ENCODE measurements at places on chromosomes 2 and 18.

DNA sequence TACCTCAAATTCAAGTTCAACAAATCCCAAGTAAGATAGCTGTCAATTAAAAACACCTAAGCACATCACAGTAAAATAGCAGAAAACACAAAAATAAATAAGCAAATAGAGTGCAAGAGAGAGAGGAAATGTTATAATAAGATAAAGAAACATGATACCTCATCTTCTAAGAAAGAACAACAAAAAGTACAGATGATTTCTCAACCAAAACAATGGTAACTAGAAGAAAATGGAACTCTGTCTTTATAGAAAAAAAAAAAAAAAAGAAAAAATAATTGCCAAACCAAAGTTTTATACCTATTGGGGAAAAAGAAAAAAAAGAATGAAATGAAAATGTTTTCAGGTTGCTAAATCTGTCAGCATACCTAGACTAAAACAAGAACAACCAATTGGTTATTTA lies 1253.5 kb upstream of the CDH2 start:
- H3K4me1 ChIP-seq, result no peaks in the 10 kb centered on the region
- no peak overlapping the region for H3K4me3 ChIP-seq
- no peak for DNase-seq
- H3K27ac ChIP-seq, result no peak overlapping the region

GRCh38 chr2:201149064-201149820 lies 33.3 kb downstream of the CFLAR start:
- H3K27ac ChIP-seq, result peak overlapping the region; percentile 81
- peaks cover 63% of the 10 kb centered on the region for H3K36me3 ChIP-seq
- H3K4me1 ChIP-seq, result peaks cover 39% of the 10 kb centered on the region

DNA sequence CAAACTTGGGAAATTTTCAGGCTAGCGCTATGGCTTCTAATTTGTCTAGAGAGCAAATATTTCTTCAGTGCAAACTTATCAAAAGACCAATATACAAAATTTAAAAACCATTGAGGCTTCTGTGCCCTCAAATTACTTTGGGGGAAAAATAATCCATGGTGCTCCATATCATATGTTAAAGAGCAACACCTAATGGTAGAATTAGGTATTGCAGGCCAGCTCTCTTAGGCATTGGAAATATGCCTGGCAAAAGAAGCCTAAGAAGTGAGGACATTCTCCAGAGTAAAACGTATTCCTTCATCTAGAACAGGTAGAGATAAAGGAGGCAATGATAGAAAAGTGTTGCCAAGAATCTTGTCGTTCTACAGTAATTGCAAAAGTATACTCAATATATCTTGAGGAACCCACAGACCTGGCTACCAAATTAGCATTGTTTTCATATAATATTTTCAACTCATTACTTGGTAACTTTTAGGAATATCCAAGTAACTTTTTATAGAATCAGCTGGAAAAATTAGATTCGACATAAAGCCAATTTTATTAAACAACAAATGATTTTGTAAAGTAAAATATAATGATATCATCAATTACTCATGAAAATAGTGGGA lies 401.1 kb downstream of the BCL11A start:
- no peak overlapping the region for H3K4me3 ChIP-seq
- no peaks in the 10 kb centered on the region for H3K36me3 ChIP-seq
- DNase-seq, result no peak

DNA sequence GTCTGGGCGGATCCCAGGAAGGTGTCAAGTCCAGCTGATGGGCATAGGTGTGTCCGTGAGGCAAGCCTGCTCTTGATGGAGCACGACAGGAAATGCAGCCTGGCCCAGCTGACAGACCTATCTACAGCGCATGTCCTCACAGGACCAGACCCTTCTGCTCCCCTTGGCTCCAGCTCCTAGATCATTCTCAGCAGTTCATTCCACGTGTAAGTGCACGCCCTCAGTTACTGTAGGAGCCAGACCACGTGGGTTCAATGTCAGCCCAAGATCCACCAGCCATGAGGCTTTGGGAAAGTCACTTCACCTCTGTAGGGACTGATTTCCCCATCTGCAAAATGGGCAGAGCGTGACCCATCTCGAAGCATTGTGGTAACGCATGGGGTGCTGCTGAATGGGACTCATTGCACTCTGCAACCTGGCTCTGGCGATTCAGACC lies 47.8 kb downstream of the TMEM17 start:
- no peak for DNase-seq
- peaks cover 9% of the 10 kb centered on the region for H3K27me3 ChIP-seq
- no peak overlapping the region for H3K4me3 ChIP-seq
- no peak overlapping the region for H3K27ac ChIP-seq

DNA sequence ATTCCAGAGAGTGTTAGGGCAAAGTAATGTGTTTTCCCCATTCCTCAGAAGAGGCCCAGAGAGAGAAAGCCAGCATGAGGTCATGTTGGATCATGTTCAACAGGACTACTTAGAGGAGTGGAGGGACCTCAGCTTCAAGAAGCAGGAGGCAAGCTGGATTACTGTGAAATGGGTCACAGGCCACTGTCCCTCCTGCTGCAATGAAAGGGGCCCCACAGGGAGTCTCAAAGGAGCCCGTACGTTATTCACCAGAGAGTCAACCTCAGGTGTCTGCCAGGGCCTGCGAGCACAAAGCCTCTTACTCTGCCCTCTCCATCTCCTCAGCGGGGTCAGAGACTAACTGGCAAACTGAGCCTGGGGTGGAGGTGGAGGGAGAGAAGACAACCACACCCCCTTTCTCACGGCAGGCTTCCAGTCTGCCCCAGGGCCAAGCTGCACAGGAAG lies 27.2 kb upstream of the ACYP2 start:
- H3K27me3 ChIP-seq, result no peaks in the 10 kb centered on the region
- H3K27ac ChIP-seq, result no peak overlapping the region
- no peaks in the 10 kb centered on the region for H3K36me3 ChIP-seq
- H3K4me3 ChIP-seq, result no peak overlapping the region

GRCh38 chr2:130307850-130308249 lies 34.8 kb upstream of the IMP4 start:
- peaks cover 2% of the 10 kb centered on the region for H3K4me1 ChIP-seq
- peaks cover 18% of the 10 kb centered on the region for H3K27me3 ChIP-seq
- no peaks in the 10 kb centered on the region for H3K36me3 ChIP-seq

DNA sequence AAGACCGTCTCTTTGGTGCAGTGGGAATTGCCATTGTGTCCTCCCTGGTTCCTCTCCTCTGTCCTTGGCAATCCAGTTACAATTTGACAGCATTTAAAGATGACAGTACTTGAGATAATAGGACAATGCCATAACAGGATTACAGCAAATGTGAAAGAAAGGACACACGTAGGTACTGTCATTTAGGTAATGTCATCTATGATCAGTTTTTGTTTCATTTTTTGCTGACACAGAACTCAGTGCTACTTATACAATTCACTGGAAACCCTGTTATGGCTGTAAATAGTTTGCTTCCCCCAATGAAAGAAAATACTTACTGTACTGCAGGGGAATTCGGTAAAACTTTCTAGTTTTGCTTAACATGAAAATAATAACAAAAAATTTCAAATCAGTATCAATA lies 65.2 kb downstream of the BCL11A start:
- peaks cover 62% of the 10 kb centered on the region for H3K4me1 ChIP-seq
- H3K27me3 ChIP-seq, result no peaks in the 10 kb centered on the region
- DNase-seq, result no peak
- peaks cover 41% of the 10 kb centered on the region for H3K36me3 ChIP-seq

DNA sequence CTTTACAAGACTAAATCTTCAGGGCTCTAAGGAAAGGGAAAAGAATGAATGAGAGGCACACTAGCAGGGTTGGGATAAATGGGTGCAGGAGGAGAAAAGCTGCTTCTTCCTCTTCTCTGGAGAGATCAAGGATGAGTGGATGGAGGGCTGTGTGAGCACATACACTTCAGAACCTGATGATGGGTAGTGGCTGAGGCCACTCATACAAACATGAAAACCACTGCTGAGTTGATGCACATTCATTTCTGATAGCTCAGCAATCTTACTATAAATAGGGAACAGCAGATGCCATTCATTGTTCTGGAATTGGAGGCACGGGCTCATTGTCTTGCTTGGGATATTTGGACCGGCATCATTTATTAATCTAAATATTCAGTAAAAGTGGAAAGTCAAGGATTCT lies 152.4 kb upstream of the KCTD1 start:
- no peaks in the 10 kb centered on the region for H3K36me3 ChIP-seq
- no peak for DNase-seq
- no peak overlapping the region for H3K27ac ChIP-seq
- no peaks in the 10 kb centered on the region for H3K27me3 ChIP-seq

GRCh38 chr2:209525834-209526281 lies 102.0 kb downstream of the MAP2 start:
- H3K36me3 ChIP-seq, result no peaks in the 10 kb centered on the region
- no peak for DNase-seq
- H3K4me1 ChIP-seq, result peaks cover 38% of the 10 kb centered on the region
- H3K4me3 ChIP-seq, result peak overlapping the region; percentile 73
- peak overlapping the region; percentile 79 for H3K27ac ChIP-seq
- H3K27me3 ChIP-seq, result no peaks in the 10 kb centered on the region

DNA sequence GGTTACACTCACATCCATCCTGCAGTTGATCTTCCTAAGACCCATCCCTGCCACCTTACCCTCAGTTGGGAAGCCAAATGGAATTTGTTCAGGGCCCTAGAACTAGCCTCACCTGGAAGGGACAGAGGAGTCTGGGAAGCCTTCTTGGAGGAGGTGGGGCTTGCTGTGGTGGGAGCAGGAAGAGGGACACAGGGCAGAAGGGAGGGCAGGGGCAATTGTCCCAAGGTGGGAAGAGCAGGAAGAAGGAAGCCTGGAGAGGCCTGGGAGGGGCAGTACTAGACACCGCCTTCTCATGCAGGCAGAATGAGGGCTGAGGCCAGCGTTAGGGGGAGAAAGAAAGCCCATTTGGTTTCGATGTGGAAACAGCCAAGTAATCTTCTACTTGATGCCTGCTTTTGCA lies 34.1 kb upstream of the ASPRV1 start:
- H3K36me3 ChIP-seq, result peaks cover 33% of the 10 kb centered on the region
- DNase-seq, result no peak

DNA sequence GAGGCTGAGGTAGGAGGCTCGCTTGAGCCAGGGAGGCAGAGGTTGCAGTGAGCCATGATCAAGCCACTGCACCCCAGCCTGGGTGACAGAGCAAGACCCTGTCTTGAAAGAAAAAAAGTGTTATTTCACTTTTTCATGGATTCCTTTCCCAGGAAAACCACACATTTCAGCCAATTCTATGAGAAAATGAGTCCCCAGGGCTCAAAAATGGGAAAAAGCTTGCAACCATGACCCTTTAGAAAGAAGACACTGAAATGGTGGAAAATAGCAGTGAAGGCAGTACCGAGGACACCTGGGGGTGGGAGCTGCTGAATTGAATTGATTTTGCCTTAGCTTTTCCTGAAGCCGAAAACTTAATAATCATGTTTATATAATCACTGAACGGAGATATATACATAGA lies 284.2 kb upstream of the HDAC4 start:
- H3K36me3 ChIP-seq, result no peaks in the 10 kb centered on the region
- H3K27me3 ChIP-seq, result peaks cover 52% of the 10 kb centered on the region
- no peaks in the 10 kb centered on the region for H3K4me1 ChIP-seq
- no peak for DNase-seq
- no peak overlapping the region for H3K4me3 ChIP-seq
- no peak overlapping the region for H3K27ac ChIP-seq

GRCh38 chr18:66575263-66575662 lies 28.6 kb downstream of the CDH19 start:
- H3K27me3 ChIP-seq, result no peaks in the 10 kb centered on the region
- no peaks in the 10 kb centered on the region for H3K4me1 ChIP-seq
- H3K27ac ChIP-seq, result no peak overlapping the region
- H3K36me3 ChIP-seq, result no peaks in the 10 kb centered on the region

GRCh38 chr2:120641366-120641771 lies 94.3 kb upstream of the GLI2 start:
- no peak overlapping the region for H3K27ac ChIP-seq
- DNase-seq, result no peak
- no peak overlapping the region for H3K4me3 ChIP-seq
- peaks cover 7% of the 10 kb centered on the region for H3K27me3 ChIP-seq
- no peaks in the 10 kb centered on the region for H3K4me1 ChIP-seq

DNA sequence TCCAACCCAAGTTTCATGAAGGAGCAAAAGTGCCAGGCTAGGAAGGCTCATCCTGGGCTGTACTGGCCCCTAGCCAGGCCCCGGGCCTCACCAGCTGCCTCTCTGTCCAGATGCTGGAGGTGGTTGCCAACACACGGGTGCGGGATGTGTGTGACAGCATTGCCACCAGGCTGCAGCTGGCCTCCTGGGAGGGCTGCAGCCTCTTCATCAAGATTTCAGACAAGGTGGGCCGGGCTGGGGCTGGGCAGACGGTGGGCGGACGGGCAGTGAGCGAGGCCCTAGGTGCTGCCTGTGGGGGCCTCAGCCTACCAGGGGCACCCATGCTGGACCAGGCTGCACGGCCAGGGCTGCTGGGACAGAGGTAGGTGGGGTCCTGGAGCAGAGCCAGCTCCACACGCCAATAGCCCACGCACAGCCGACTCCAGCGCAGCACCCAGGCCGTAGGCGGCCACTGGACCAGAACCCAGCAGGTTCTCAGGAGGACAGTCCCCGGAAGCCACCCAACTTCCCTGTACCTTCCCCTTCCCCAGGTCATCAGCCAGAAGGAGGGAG lies 11.8 kb upstream of the GPR17 start:
- H3K36me3 ChIP-seq, result peaks cover 4% of the 10 kb centered on the region
- H3K4me1 ChIP-seq, result peaks cover 100% of the 10 kb centered on the region
- peak; percentile 51 for DNase-seq
- H3K27me3 ChIP-seq, result no peaks in the 10 kb centered on the region
- peak overlapping the region; percentile 83 for H3K4me3 ChIP-seq

DNA sequence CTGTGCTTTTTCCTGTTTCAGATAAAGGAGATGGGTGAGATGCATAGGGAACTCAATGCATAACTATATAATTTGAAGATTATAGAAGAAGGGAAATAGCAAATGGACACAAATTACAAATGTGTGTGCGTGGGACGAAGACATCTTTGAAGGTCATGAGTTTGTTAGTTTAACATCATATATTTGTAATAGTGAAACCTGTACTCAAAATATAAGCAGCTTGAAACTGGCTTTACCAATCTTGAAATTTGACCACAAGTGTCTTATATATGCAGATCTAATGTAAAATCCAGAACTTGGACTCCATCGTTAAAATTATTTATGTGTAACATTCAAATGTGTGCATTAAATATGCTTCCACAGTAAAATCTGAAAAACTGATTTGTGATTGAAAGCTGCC lies 16.4 kb upstream of the MSH2 start:
- no peak overlapping the region for H3K4me3 ChIP-seq
- H3K4me1 ChIP-seq, result no peaks in the 10 kb centered on the region
- H3K27me3 ChIP-seq, result peaks cover 13% of the 10 kb centered on the region
- no peak overlapping the region for H3K27ac ChIP-seq
- no peaks in the 10 kb centered on the region for H3K36me3 ChIP-seq

DNA sequence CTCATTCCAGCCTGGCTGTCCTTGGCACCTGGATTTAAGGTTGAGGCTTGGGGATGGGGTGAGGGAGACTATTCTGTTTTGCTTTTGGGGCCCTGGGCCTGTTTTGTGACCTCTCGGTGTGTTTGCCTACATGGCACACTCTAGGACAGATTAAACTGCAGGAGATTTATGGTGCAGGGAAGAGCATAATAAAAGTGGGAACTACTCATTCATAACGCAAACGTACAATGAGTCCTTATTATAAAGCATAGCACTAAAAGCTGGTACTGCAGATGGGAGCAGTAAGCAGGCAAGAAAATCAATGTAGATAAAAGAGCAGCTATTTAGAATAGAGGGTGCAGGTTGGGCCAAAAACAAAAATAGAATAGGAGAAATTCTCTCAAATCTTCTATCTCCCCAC lies 238.4 kb downstream of the ACTR3 start:
- H3K4me1 ChIP-seq, result no peaks in the 10 kb centered on the region
- no peak overlapping the region for H3K4me3 ChIP-seq
- no peak for DNase-seq
- H3K27ac ChIP-seq, result no peak overlapping the region
- H3K36me3 ChIP-seq, result no peaks in the 10 kb centered on the region
- no peaks in the 10 kb centered on the region for H3K27me3 ChIP-seq
